KBM-7 (cell line): ENCODE measurements at places on chromosomes 5 and 9.

- DNase-seq = peak; percentile 13
Measured at GRCh38 chr9:1726993-1727759, 288.0 kb upstream of the SMARCA2 start.

DNA sequence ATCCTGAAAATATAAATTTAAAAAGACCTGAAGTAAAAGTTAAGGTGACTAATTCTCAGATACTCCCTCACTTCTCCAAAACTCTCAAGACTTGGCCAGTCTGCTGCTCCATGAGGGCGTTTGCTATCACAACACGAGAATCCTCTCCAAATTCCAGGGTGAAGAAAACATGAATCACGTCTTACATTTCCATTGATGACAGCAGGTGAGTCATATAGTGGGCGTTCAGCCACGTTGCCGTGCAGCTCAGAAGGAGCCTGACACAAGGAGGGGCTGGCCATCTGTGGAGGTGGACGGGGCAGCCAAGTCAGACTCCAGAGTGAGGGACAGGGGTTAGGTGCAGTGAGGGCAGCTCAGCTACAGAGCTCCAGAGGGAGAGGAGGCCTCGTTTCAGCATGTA, 555.1 kb upstream of the ADAMTS16 start:
- DNase-seq = no peak

DNA sequence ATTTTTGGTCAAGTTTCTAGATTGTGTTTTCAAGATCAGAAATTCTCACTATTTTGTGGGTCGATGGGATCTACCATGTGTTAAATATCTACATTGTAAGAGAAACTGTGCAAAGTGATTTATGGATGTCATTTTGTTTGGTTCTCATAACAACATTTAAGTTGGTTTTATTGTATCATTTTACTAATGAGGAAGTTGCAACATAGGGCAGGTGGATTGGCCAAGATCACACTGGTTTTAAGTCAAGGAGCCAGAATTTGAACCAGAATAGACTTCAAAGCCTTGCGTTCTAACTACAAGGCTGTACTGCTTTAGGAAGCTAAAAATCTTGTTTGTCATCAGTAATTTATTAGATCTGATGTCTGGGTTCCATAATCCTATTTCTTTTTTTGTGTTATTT, 23.4 kb downstream of the SH3TC2 start:
- DNase-seq = peak; percentile 51

DNA sequence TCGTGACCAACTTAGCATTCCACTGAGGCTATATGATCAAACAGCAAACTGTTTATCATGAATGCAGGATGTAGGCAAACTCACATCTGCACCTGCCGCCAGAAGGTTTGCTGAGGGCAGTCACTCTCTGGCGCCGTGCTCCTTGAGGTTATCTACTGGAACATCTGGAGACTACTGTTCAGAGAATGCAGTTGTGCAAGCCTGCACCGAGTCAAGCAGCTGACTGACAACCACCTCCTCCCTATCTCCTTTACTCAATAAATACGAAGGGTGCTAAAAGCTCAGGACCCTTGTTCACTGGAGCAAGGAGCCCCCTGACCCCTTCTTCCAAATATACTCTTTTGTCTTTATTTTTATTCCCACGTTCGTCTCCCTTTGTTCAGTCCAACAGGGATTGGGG, 27.1 kb downstream of the CCDC125 start:
- DNase-seq = no peak

- DNase-seq = no peak
Measured at GRCh38 chr9:96116275-96117064, 185.5 kb downstream of the HSD17B3 start.

DNA sequence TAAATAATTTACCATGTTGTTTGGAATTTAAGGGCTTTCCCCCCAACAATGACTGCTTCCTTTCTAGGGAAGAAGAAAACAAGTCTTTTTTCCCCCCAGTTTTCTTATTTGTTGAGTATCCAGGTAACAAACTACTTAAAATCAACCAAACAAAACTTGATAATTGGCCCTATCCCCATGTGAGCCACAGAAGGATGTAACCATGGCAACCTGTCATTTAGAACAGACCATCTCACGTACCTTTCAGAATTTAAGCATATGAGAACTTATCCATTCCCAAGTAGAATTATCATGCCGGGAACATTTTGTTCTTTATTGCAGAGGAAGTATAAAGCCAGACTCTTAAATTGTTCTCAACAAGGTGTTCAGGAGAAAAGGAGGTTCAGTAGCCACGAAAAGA, 392.3 kb downstream of the CETN3 start:
- no peak for DNase-seq

DNA sequence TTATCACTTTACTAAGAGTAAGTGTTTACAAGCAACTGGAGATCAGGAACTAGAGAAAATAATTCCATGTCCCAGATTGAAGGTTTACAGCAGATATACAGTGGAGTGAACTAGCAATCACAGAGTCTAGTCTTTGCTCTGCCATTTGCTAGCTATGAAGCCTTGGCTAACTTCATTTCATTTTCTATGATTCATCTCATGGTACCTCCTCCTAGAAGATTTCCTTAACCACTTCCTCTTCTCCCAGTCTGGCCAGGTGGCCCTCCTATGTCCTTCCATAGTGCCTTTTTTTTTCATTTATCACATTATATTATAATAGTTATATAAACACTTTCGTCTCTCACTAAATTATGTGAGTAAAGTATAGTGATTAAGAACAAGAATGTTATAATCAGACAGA, 52.1 kb downstream of the GRIA1 start:
- DNase-seq = no peak
